Endothelial cell (in vitro differentiated cells): ENCODE measurements at places on chromosomes 2 and 18. TPM values are rescaled to one million over a fixed set of nuclear protein-coding genes. Genes with fewer than 3 reads are reported as not detected.

DNA sequence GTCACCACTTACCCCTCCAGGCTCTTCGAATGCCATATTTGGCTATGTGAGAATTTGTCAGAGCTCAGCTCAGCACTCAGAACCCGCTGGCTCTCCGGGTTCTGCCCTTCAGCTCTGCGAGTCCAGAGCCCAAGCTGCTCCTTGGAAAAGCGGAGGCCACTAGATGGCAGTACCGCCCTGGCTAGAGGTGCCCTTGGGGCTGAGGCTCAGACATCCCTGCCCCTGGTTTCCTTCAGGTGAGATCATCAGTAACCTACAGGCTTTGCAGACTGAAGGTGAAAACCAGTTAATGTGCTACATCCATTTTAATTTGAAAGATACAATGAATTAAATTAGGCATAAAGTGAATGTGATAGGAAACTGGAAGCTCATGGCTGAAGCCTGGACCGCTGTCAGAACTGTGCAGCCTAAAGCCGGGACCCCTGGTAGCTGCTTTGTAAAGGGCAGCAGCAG, 285.6 kb downstream of the AGAP1 start:
- H3K27me3 ChIP-seq = no peaks in the 10 kb centered on the region
- peak; percentile 86 for DNase-seq
- H3K4me1 ChIP-seq = no peaks in the 10 kb centered on the region
- H3K36me3 ChIP-seq = peaks cover 7% of the 10 kb centered on the region
- H3K27ac ChIP-seq = no peak overlapping the region
- no peak overlapping the region for H3K4me3 ChIP-seq

- peaks cover 7% of the 10 kb centered on the region for H3K27me3 ChIP-seq
- no peak overlapping the region for H3K4me3 ChIP-seq
- H3K4me1 ChIP-seq = peaks cover 28% of the 10 kb centered on the region
- no peak overlapping the region for H3K27ac ChIP-seq
These were observed 1.5 kb upstream of the SULT1C2 start for GRCh38 chr2:108287169-108287568.

- peaks cover 50% of the 10 kb centered on the region for H3K4me1 ChIP-seq
- DNase-seq = peak; percentile 54
- H3K36me3 ChIP-seq = peaks cover 57% of the 10 kb centered on the region
- H3K27ac ChIP-seq = peak overlapping the region; percentile 87
These were observed 501 bp downstream of the RETREG2 start for GRCh38 chr2:219178377-219179175.

- no peaks in the 10 kb centered on the region for H3K36me3 ChIP-seq
- no peaks in the 10 kb centered on the region for H3K27me3 ChIP-seq
- DNase-seq = no peak
- no peak overlapping the region for H3K27ac ChIP-seq
- no peaks in the 10 kb centered on the region for H3K4me1 ChIP-seq
These were observed 395.2 kb downstream of the TGIF1 start for GRCh38 chr18:3845161-3845560.

DIPK1C gene
- 0.21 TPM for total RNA-seq

GRCh38 chr2:6692056-6692455, 173.7 kb downstream of the CMPK2 start:
- no peaks in the 10 kb centered on the region for H3K27me3 ChIP-seq
- H3K4me3 ChIP-seq = no peak overlapping the region
- no peaks in the 10 kb centered on the region for H3K36me3 ChIP-seq
- no peaks in the 10 kb centered on the region for H3K4me1 ChIP-seq
- DNase-seq = no peak

- no peaks in the 10 kb centered on the region for H3K36me3 ChIP-seq
- H3K27ac ChIP-seq = peak overlapping the region; percentile 14
- no peak for DNase-seq
- no peak overlapping the region for H3K4me3 ChIP-seq
- H3K4me1 ChIP-seq = peaks cover 55% of the 10 kb centered on the region
- H3K27me3 ChIP-seq = no peaks in the 10 kb centered on the region
These were observed 176.9 kb upstream of the FN1 start for GRCh38 chr2:215612786-215613185.

- H3K4me1 ChIP-seq = peaks cover 10% of the 10 kb centered on the region
- H3K4me3 ChIP-seq = peak within 1 kb of the TSS; percentile 97
- peaks cover 3% of the 10 kb centered on the region for H3K36me3 ChIP-seq
- peaks cover 13% of the 10 kb centered on the region for H3K27me3 ChIP-seq
These were observed at the start of gene SESTD1 for GRCh38 chr2:179264368-179265081. Gene SESTD1, minus strand, starts transcription at chr2:179264832. Its CDS starts 72,991 bp downstream, at chr2:179191841.

DNA sequence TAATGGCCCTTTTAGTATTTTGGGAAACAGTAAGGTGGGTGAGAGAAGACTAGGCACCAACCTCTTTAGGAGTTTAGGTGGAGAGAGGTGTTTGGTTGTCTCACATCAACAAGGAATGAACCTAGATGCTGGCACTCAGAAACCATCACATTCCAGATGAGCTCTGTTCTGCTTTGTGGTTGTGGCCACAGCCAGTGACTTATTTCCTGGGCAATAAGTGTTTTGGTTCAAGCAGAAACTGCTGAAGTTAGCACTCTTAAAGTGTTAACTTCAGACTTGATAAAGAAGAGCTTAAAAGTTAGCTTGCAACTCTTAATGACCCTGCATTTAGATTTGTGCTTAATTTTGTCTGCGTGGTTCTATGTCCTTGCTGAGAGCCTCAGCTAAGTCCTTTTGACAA, 929.2 kb downstream of the SLC4A3 start:
- no peak overlapping the region for H3K27ac ChIP-seq
- no peak overlapping the region for H3K4me3 ChIP-seq
- DNase-seq = no peak
- H3K36me3 ChIP-seq = no peaks in the 10 kb centered on the region
- H3K27me3 ChIP-seq = no peaks in the 10 kb centered on the region

DNA sequence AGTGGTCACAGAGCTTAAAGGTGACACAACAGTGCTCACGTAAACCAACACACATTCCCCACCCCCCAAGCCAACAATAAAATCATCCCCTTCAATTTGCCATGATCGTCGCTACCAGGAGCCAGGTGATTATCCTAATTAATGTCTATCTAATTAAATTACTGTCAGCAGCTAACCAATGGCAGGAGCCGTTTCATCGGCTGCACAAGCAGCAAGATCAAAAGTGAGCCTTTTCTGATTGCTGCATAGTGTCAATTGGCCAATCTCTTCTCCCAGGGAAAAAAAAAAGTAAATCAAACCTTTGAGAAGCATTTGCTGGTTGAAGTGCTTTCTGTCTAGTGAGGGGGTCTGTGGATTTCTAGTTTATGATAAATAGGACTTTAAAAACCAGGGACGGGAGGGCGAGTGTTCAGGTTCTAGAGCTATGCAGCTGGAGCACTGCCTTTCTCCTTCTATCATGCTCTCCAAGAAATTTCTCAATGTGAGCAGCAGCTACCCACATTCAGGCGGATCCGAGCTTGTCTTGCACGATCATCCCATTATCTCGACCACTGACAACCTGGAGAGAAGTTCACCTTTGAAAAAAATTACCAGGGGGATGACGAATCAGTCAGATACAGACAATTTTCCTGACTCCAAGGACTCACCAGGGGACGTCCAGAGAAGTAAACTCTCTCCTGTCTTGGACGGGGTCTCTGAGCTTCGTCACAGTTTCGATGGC, at the start of gene TBR1:
TBR1 (plus strand) TSS at position 311 of the 721 bp plus-strand sequence; CDS start at position 425, 114 bp downstream.
- peaks cover 4% of the 10 kb centered on the region for H3K36me3 ChIP-seq
- peak within 1 kb of the TSS; percentile 91 for H3K4me3 ChIP-seq
- peaks cover 47% of the 10 kb centered on the region for H3K27me3 ChIP-seq
- no peak within 1 kb of the TSS for H3K27ac ChIP-seq
- no peak for DNase-seq

GRHL1 gene
- total RNA-seq = 1.7 TPM

RAD51AP2 gene
- total RNA-seq = 0.44 TPM

IDH1 gene
- total RNA-seq = 171 TPM

GRCh38 chr18:34637094-34637801, 72.8 kb upstream of the DTNA start:
- H3K4me3 ChIP-seq = no peak overlapping the region
- H3K36me3 ChIP-seq = no peaks in the 10 kb centered on the region
- H3K27ac ChIP-seq = no peak overlapping the region
- DNase-seq = no peak
- H3K4me1 ChIP-seq = peaks cover 2% of the 10 kb centered on the region

GRCh38 chr18:78875016-78875777, 104.4 kb upstream of the SALL3 start:
- DNase-seq = no peak
- peaks cover 4% of the 10 kb centered on the region for H3K27me3 ChIP-seq
- H3K4me1 ChIP-seq = no peaks in the 10 kb centered on the region

DNA sequence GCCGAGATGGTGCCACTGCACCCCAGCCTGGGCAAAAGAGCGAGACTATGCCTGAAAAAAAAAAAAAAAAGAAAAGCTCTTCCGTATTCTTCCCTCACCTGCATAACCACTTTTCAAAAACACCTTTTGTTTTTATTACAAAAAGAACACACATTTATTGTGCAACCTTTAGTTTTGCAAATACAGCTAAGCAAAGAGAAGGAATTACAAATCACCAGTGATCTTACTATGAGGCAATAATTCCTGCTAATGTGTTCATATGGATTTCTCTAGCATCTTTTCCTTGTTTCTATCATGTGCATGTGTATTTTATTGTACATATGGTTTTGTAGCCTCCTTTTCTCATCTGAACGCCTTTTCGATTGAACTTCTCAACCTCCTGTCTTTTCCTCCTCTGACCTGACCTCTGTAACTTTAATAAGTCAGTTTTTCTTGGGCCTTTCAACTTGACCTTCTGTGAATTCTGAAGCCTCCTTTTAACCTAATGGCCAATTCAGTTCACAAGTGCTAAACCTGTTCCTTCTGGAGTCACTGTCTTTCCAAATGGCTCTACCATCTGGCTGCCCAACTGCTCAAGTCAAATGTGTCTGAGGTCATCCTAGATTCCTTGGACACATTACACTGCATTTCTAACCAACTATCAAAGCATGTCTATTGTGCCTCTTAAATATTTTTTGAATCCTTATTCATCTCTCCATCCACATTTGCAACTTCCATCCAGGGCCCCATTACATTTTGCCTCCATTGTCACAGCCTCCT, 59.1 kb upstream of the DAPL1 start:
- no peak for DNase-seq
- no peaks in the 10 kb centered on the region for H3K36me3 ChIP-seq
- H3K27ac ChIP-seq = no peak overlapping the region
- peaks cover 16% of the 10 kb centered on the region for H3K4me1 ChIP-seq
- H3K4me3 ChIP-seq = no peak overlapping the region
- H3K27me3 ChIP-seq = peaks cover 4% of the 10 kb centered on the region

- H3K27ac ChIP-seq = peak overlapping the region; percentile 32
- peak overlapping the region; percentile 52 for H3K4me3 ChIP-seq
- peaks cover 52% of the 10 kb centered on the region for H3K36me3 ChIP-seq
- H3K4me1 ChIP-seq = peaks cover 28% of the 10 kb centered on the region
These were observed 7.8 kb downstream of the SULT1C4 start for GRCh38 chr2:108385411-108386071.

GRCh38 chr2:651951-652373, 25.2 kb downstream of the TMEM18 start:
- peaks cover under 1% of the 10 kb centered on the region for H3K27me3 ChIP-seq
- H3K36me3 ChIP-seq = no peaks in the 10 kb centered on the region
- DNase-seq = no peak
- no peak overlapping the region for H3K27ac ChIP-seq
- H3K4me3 ChIP-seq = no peak overlapping the region

HYCC2 gene
- total RNA-seq = 25.1 TPM

RTP5 gene
- not detected for total RNA-seq

DNA sequence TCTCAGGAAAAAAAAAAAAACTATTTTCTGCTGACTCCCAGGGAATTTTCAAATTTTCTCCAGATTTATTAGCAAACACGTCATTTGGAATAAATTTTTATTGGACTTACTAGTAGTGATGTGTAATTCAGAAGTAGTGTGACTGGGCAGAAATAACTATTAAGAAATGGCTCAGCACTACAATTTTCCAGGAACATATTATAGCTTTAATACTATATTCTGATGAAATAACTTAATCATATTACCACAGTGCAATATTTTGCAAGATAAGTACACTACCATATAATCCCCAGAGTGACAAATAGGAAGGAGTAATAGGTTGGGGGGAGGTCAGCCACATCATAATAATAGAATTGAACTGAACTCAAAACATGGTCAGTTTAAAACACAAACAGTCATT, 19.7 kb upstream of the TNFAIP6 start:
- H3K27me3 ChIP-seq = peaks cover 2% of the 10 kb centered on the region
- peaks cover 44% of the 10 kb centered on the region for H3K4me1 ChIP-seq
- peak overlapping the region; percentile 7 for H3K27ac ChIP-seq
- H3K4me3 ChIP-seq = no peak overlapping the region

GRCh38 chr18:74116633-74117554, 30.7 kb downstream of the FBXO15 start:
- H3K27ac ChIP-seq = no peak overlapping the region
- H3K27me3 ChIP-seq = no peaks in the 10 kb centered on the region
- H3K4me3 ChIP-seq = no peak overlapping the region
- no peaks in the 10 kb centered on the region for H3K36me3 ChIP-seq
- DNase-seq = peak; percentile 26

PTPRM gene
- 284 TPM for total RNA-seq

DNA sequence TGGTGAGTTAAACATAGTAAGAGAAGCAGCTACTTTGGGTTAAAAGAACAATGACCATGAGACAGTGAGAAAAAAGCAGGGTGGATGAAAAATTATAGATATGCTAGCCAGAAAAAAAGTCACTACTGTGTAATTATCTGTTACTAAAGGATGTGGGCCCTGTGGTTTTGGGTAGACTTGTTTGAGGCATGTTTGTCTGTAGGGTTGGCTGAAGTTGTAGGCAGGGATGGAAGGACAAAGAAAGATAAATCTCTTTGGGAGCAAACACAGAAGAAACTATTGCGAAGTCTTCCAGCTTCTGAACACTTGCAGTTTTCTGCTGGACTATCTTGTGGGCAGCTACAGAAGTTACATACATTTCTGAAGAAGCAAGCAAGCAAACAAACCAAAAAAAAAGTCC, 28.2 kb downstream of the RND3 start:
- H3K27me3 ChIP-seq = no peaks in the 10 kb centered on the region
- no peaks in the 10 kb centered on the region for H3K36me3 ChIP-seq
- H3K4me3 ChIP-seq = no peak overlapping the region
- H3K27ac ChIP-seq = no peak overlapping the region
- no peaks in the 10 kb centered on the region for H3K4me1 ChIP-seq
- no peak for DNase-seq

- H3K27ac ChIP-seq = no peak overlapping the region
- H3K36me3 ChIP-seq = no peaks in the 10 kb centered on the region
- no peak for DNase-seq
- no peaks in the 10 kb centered on the region for H3K4me1 ChIP-seq
These were observed 122.4 kb upstream of the BCL2L11 start for GRCh38 chr2:110998311-110998710.

TPO gene
- total RNA-seq = 0.41 TPM

FIGLA gene
- not detected for total RNA-seq

GRCh38 chr2:65974067-65974723, 460.7 kb upstream of the MEIS1 start:
- H3K27me3 ChIP-seq = no peaks in the 10 kb centered on the region
- H3K4me1 ChIP-seq = no peaks in the 10 kb centered on the region
- no peak overlapping the region for H3K4me3 ChIP-seq

DNA sequence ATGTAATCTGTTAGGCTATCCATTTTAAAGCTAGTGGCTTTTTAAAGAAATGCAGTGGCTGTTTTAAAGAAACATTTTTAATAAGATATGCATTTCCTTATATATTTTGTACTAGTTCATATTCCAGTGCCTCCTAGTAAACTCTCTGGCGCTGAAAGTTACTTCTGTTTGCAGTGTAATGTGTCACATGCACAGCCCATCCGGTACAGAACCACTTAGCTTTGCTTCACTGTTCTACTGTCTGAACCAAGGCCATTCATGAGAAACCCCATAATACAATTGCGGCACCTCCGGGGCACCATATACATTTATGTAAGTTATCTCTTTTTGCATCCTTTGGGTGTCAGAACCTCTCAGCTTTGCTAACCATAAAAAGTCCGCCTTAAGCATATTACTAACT, 114.6 kb upstream of the KCTD1 start:
- no peak overlapping the region for H3K27ac ChIP-seq
- H3K36me3 ChIP-seq = no peaks in the 10 kb centered on the region
- no peak for DNase-seq
- H3K4me3 ChIP-seq = no peak overlapping the region
